ENCODE measurements at places on chromosomes 1 and 21.
A peak's percentile ranks its signal among the peaks of the same experiment; 100 is the strongest.

DNA sequence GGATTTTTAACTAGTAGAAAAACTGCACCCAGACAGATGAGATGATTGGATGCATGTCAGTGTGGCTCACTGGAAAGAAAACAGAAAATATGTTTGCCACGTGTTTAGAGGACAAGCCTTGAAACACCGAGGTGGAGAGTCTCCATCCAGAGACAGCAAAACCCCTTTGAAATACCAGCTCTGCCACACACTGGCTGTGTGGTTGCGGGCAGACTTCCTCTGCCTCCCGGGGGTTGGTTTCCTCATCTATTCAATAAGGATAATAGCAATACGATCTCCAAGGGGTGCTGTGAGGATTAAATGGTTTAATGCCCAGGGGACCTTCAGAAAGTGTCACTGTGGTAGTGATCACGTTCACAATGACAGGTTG, 67.2 kb upstream of the PARP1 start:
- no peak for DNase-seq

- DNase-seq, result no peak
Measured at GRCh38 chr1:177048314-177049069, 116.0 kb downstream of the ASTN1 start.

- DNase-seq, result peak; percentile 80
Measured at GRCh38 chr1:219330669-219331068, 157.0 kb downstream of the LYPLAL1 start.

DNA sequence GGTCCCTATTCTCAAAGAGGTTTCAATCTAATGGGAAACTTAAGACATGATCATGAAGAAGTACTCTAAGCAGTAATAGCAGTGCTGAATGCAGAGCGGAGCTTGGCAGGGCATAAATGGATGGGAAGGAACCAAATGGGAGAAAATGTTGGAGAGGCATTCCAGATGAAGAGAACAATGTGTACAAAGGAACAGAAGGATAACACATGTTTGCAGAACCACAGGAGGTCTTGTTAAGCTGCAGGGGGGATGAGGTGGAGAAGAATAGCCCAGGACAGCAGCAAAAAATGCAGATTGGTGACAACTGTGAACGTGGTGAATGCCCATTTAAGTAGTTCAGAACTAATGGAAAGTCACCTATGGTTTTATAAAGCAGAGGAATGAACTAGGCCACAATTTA, 99.1 kb downstream of the ASTN1 start:
- no peak for DNase-seq

DNA sequence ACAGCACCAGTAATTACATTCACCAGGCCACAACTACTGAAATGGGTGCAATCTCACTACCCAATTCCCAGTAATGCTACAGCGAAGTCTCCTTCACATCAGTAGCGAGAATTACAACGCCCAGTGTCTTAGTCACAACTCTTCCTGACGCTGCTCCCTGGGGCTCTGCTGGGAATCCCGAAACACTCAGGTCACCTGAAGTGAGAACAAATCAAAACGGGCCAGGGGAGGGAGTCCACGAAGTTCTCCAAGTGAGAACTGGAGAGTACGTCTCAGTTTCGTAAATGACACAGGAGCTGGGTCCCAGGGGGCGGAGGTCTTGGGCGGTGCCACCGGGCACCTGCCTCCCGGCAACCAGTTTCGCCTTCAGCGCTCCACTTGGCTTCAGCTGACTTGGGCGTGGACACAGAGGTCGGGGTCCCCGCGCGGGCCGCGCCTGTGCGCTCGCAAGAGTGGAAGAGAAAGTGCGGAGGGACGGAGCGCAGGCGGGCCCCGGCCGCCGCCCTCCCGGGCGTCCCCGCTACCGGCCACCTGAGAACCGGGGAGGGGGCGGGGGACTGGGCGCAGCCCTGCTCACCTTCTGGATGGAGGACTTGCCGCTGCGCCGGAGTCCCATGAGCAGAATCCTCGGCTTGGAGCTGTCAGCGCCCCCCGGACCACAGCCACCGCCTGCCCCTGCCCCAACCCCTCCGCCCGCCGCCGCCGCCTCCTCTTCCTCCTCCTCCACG, 575 bp downstream of the RRAGC start:
- no peak for DNase-seq
